ENCODE measurements at places on chromosomes 16 and 17.
A peak's percentile ranks its signal among the peaks of the same experiment; 100 is the strongest.

GRCh38 chr17:66965801-66966262 is 1.3 kb downstream of the CACNG4 start:
- no peak for DNase-seq

DNA sequence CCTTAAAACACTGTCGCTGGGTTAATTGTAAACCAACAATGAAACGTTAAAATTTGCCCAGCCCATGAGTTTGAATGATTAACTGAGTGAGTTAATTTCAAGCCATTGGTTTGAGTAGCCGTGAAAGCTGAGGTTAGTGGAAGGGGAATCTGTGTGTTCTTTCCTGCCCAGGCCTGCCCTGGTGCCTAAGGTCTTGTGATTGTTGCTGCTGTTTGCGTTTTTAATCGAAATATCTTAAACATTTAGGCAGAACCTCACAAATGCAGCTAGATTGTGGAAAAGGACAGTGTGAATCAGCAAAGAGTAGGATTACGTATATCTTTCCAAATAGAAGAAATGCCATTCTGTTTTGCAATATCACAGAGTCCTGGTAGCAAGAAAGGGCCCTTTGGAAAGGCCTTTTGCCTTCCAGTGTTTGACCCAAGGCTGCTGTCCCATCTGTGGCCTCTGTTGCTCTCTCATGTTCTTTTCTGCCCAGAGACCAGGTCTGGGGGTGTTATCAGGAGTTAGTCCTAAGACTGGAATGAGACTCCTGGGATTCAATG is 113.8 kb downstream of the MSI2 start:
- no peak for DNase-seq

DNA sequence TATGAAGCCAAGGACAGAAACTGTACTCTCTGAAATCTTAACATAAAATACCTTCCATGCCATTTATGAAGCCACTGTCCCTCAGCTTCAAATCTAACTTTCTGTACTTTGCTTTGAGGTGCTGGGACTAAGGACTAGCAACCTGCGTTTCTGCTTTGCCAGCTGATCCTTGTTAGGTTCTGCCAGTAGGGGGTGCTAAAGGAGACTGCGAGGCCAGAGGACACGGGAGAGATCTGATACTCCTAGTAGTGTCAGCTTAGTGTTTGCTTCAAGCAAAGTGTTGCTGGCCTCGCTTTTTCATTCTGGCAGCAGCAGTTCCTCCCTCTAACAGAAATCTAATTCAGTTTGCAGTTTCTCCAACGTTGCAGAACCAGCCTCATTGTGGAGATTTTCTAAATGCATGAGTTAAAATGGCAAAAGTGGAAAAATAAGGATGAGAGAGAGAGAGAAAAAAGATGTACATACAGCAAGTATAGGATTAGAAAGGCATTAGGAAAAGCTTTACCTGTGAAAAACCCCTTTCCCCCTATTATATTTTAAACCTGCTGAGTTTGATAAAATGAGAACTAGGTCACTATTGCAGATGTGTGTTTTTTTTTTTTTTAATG is 297.5 kb downstream of the CA10 start:
- DNase-seq: peak; percentile 50

DNA sequence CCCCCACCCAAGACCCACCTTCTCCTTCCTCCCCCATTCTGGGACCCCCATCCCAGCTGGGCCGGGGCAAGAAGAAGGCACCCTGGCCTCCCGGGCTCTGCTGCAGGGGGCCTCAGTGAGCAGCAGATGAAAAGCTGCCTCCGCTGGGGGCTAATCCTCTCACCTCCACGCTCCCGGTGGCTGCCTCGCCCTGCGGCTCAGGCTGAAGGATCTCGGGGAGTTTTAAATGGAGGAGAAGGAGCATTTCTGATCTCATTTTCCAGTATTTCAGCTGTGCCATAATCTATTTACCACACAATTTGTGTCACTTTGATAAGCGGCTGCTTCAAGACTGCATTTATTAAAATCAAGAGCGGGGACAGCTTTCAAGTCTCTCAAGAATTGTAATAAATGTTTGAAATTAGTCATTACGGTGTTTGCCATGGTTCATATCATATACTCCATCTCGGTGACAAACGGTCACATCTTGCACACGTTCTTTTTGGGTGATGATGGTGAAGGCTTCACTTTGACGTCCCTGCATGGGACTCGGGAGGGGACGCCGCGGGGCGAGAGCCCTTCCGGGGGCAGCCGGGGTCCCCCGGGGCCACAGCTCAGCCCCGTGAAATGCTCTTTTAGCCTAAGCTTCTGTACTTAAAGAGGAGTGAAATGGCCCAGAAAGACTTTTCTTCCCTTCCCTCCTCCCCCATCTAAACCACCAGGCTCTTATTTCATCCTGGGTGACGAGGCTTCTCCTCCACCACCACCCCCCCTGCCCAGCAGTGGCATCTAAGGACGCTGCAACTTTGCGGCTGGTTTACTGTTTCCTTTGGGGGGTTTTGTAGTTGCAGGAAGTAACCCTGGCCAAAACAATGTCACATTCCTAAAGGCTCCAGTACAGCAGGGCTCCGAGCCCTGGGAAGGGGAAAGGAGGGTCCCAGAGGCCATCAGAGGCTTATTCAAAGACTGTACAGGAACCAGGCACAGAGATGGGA is 313.1 kb upstream of the TNRC6C start:
- no peak for DNase-seq

GRCh38 chr16:21274172-21274726 is 3.8 kb downstream of the CRYM start:
- no peak for DNase-seq

- no peak for DNase-seq
Observed at GRCh38 chr16:85722128-85722893, 28.6 kb downstream of the C16orf74 start.

DNA sequence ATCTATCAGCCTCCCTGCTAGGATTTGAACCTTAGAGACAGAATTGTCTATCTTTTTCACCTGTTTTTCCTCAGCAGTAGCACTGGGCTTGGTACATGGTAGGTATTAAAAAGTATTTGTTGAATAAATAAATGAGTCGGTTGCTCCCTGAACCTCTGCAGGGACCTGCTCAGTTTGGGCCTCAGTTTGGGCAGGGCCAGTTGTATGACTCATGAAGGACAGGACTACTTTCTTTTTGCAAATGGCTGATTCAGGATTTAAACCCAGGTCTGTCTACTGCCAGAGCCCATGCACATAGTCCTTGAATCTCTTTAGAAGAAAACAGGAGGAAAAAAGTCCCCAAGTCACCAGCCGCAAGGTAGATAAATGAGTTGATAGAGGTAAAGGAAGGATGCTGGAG is 3.1 kb downstream of the MMP2 start:
- no peak for DNase-seq

DNA sequence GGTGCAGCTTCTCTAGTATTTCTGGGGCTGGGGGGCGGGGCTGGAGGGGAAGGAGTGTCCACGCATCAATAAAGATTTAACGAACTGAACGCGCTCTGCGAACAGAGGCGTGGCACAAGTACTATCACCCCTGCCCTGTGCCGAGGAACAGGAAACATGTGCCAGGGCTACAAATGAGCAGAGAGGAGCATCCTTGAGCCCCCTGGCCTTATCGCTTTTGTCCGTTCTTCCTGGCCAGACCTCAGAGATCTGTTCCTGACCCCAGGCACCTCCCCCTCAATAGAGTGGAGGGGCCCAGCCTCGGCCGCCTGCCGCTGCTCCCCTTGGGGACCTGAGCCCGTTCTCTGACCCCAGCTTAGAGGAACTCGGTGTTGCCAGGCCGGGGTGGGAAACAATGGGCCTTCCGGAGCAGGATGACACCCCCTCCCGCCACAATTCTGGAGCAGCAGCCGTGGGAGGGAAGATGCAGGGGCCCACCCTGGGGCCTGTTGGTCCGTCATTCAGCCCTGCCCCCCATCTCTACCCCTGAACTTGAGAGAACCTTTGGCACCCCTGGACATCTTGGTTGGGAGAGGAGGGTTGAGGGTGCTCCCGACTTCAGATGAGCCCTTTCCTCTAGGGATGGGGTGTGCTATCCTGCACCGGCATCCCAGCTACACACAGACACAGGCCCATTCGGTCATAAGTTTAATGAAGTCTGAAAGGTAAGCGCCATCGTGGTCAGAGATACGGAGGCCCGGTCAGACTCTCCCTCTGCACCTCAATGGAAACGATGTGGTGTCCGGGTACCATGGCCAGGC is 1.1 kb downstream of the NAA38 start:
- DNase-seq: peak; percentile 69

GRCh38 chr16:71883849-71884638 is at the start of gene ZNF821:
ZNF821 (minus strand) TSS chr16:71884182; CDS start chr16:71879946, 4,236 bp downstream.
- DNase-seq: peak; percentile 82

- no peak for DNase-seq
Observed at GRCh38 chr17:74274060-74274708, at the start of gene DNAI2. DNAI2 (plus strand) TSS chr17:74274234; CDS start chr17:74281818, 7,584 bp downstream.

Data from right lobe of liver (tissue), 6 donors.